ENCODE measurements at places on chromosomes 11 and 22.

- no peak for DNase-seq
Observed at GRCh38 chr11:6610591-6610990, 1.4 kb downstream of the TAF10 start.

DNA sequence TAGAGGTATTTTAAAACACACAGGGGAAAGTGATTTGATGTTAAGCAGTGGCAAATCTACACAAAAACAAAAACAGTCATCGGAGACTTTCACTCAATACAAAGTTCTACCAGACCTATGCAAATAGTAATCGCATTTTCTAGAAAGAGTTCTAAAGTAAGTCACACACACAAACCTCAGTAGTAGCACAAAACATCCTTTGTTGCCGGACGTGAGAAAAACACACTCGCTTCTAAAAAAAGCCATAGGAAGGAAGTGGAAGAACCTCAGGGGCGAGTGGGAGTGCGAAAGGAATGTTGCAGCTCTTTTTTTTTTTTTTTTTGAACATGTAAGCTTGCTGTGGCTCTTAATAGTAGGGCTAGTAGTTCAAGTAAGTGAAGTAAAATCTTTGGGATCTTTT lies 88.9 kb downstream of the MAML2 start:
- no peak for DNase-seq

DNA sequence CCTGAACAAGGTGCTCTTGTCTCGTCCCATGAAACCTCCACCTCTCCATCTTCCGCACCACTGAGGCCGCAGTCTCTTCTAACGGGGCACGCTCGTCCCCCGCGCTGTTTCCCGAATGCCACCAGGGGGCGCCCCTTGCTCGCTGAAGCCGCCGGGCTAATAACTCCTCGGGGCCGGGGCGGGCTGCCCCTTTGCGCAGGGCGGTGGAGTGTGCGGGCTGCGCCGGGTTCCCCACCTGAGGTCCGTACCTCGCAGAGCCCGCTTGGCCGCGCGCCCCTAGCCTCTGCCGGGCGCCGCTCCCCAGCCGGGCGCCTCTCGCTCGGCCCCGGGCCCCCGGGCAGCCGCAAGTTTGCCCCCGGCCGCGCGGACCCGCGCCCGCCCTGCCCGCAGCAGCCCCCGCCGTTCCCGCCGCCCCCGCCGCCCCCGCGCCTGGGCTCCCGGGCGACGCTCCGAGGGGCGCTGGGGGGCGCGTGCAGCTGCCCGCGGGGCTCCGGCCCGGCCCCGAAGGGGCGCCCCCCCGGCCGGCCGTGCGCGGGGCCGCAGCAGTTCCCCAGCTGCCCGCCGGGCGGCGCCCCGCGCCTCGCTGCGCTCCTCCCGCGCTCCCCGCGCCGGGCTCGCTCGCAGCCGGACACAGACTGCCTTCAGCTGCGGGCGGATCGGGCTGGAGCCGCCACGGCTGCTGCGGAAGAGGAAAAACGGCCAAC lies at the start of gene GRIK4:
Gene GRIK4 (plus strand): TSS at position 633 of the 704 bp plus-strand sequence. CDS start 148,571 bp downstream, outside the sequence.
- peak; percentile 76 for DNase-seq

DNA sequence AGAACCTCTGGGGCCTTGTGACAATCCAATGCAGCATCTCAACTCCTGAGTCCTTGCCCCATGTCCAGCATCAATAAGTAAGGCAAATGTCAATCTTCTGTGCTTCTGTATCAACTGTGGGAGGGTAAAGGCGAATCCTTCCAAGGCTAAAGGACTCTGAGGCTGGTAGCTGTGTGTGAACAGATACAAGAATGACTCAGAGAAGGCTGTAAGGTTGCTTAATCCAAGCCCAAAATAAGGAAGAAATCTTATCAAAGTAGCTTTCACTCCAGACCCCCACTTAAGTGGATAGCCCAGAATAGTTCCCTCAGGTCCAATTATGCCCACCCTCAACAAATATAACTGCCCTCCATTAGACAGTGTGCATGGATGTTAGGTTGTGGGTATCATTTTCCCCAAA lies 28.1 kb upstream of the SCGB1A1 start:
- DNase-seq: no peak

DNA sequence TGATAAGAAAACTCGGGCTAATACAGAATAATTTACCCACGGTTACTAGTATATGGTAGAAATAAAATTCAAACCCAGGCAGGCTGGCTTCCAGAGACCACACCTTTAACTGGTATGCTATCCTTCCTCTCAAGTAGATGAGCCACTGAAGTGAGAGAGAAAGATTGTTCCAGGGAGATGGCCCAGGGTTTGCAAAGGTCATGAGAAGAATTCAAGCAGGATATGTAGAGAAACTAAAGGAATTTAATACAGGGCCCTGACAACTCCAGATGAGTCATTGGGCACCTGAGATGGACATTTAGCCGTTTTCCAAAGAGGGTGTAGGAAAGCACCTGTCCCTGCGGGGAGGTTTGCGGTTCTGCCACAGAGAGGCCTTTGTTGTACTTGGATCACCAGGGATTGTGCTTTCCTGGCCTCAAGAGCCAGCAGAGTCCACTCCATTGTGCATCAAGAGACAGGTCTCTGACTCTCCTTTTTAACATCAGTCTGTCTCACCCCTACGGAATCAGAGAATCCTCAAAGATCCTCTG lies 152.7 kb upstream of the BLID start:
- no peak for DNase-seq

DNA sequence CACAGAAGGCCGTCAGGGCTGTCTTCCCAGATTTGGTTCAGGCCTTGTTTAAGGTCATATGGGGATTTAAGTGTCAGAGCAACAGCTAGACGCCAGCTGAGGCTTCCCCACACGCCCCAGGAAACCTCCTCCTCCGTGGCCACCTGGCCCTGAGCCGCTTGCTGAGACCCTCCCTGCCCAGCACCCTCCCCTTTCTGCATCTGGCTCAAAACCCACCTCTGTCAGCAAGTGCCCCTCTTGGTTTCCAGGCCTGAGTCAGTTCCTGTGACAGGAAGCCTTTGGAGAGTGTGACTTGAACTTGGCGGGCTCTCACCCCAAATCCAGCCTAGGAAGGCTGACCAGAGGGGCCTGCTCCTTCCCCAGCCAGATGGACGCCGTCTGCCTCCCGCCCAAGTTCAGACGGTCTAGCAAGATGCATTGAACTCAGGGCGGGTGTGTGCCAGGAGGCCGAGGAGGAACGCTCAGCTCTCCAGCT lies 561 bp downstream of the FXYD2 start:
- DNase-seq: no peak

- no peak for DNase-seq
Observed at GRCh38 chr22:50439871-50440331, 34.9 kb downstream of the SBF1 start.

DNA sequence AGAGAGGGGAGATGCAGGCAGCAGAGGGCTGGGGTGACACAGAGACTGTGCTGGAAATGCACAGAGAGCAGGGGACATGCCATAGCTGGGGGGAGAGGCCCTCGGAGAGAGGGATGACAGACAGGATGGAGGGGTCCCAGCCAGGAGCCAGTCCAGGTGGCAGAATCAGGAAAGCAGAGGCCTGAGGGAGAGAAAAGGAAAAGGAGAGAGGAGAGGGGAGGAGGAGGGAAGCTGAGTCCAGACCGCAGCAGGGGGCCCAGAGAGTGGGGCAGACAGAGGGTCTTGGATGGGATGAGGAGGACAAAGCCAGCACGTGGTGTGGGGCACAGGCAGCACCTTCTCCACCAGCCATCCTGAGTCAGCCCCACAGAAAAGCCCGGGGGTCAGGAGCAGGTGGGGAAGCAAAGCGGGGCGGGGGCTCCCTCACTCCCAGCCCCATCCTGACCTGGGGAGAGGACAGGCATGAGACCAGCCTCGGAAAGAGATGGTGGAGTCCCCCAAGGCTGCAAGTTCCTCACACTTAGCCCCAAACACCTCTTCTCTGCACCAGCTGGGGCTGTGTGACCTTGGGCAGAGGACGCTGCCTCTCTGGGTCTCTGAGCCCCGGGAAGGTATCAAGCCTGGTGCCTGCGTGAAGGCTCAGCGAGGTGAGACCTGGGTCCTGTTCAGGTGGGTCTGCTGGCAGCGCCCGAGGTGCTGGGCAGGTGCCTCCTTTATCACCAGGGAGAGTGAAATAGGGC lies 48.0 kb downstream of the IGLL1 start:
- no peak for DNase-seq

DNA sequence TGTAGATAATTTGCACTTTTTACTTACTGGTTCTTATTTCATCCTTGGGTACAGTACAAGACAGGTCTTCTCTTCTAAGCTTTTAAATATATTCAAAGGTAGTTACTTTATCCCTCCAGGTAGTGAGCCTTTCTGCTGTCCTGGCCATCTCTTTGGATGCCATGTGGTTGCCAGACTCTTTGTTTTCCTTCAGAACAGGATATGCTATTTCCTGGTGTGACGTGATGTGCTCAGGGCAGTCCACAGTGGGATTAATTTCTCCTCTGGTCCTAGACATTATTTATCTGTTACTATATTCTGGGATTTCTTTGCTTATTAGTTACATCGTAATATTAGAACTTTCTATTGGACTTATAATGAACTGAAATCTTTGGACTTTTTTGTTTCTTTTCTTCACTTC lies 63.7 kb downstream of the PPP6R3 start:
- DNase-seq: no peak

DNA sequence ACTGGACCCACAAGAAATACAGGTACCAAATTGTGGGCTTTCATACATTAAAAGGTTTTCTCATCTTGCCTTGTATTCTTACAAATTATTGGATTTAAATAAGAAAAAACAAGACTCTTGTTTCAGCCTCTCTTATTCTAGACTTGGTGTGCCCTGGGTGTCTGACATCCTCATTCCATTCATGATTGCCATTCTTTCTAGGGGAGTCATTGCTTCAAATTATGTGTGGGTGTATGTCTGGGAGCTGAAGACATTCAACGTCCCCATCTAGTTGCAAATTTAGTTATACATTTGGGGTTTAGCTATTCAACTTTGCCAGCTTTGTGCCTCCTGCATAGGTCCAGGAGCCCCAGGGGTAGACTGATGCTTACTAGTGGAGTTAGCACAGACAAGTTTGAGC lies 18.1 kb downstream of the MAML2 start:
- no peak for DNase-seq

DNA sequence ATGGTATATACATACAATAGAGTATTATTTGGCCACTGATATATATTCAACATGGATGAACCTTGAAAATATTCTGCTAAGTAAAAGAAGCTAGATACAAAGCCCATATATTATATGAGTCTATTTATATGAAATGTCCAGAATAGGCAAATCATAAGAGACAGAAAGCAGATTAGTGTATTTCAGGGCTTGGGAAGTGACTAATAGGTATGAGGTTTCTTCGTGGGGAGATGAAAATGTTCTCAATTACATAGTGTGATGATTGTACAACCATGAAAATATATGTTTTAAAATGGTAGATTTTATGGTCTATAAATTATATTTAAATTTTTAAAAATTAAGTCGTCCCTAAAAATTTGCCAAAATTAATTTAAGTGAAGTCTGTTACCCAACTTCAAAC lies 92.2 kb downstream of the STK33 start:
- DNase-seq: no peak

- no peak for DNase-seq
Observed at GRCh38 chr11:199004-199581, 6.2 kb downstream of the SCGB1C1 start.

- no peak for DNase-seq
Observed at GRCh38 chr11:92531065-92531739, 306.6 kb downstream of the FAT3 start.

DNA sequence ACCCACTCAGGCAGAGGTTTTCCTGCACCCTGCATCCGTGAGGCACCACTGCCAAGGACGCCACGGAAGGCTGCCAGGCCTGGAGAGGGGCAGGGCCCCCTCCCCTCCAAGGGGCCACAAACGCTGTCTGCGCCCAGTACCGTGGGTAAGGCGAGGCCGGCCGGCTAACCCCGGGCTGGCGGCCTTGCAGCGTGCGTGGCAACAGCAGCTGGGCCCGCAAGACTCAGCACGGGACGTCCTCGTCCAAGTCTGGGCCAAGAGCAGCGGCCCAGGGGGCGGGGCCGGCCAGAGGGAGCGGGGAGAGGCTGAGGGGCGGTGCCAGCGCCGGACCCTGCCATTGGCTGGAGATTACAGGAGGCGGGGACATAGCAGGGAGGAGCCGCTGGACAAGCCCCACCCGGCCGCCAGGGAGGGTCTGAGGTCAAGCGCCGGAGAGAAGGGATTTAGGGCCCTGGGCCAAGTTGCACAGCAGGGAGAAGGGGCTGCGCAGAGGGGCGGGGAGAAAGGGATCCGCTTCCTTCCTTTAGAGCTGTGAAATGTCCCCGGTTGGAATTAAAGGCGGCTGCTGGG lies 16.0 kb downstream of the SLC43A1 start:
- peak; percentile 98 for DNase-seq

DNA sequence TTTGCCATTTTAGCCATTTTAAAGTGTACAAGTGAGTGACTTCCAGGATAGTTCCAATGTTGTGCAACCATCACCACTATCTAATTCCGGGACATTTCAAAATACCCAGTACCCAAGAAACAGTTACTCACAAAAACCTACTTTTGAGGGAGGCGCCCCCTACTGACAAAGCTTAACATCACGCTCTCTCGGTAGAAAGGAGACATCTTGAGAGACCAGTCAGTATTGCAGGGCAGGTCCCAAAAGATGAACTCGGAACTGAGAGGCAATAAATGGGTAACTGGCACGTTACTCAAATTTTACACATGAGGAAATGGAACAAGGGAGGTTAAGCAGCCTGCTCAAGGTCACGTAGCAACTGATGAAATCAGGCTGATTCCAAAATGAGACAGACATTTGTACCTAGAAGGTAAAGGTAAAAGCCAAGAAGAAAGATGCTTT lies 50.0 kb upstream of the POU2AF1 start:
- peak; percentile 63 for DNase-seq

DNA sequence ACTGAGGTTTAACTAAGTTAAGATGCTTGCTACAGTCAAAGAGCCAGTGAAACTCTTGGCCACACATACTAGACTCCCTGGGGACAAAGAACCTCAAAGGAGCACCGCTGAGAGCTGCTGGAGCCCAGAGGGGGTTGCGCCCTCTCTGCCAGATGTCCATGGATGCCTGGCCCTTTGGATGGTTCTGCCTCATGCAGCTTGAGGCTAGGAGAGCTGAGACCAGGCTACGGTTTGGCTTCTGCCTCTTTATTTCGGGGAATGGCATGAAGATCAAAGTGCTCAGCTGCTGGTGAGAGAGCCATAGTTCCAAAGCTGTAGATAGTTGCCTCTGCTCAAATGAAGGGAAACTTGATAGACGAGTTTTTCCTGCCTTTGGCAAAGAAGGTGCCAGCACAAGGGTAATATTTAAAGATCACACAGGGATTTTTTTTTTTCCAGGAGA lies 43.0 kb downstream of the RASSF10 start:
- DNase-seq: no peak

DNA sequence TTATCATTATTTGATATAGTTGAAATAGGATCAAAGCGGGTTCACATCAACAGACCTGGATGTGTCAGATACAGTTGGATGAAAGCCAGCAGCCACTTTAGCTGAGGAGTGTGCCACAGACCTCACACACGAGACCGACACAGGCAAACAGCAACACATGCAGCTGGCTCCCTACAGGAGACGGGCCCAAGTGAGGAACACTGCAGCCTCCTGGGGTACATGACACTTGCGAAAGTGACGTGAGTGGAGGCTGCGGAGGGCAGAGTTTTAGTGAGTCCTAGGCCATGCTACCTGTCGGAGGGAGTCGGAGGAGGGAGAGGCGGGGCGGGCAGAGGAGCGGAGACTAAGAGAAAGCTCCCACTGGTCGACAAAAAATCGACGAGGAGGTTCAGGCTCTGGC lies 100.9 kb upstream of the BID start:
- no peak for DNase-seq

All from A549 (cell line).